A172 (cell line): ENCODE measurements at places on chromosomes 5 and 9. TPM values are rescaled to one million over a fixed set of nuclear protein-coding genes. Genes with fewer than 3 reads are reported as not detected.
A peak's percentile ranks its signal among the peaks of the same experiment; 100 is the strongest.

DNA sequence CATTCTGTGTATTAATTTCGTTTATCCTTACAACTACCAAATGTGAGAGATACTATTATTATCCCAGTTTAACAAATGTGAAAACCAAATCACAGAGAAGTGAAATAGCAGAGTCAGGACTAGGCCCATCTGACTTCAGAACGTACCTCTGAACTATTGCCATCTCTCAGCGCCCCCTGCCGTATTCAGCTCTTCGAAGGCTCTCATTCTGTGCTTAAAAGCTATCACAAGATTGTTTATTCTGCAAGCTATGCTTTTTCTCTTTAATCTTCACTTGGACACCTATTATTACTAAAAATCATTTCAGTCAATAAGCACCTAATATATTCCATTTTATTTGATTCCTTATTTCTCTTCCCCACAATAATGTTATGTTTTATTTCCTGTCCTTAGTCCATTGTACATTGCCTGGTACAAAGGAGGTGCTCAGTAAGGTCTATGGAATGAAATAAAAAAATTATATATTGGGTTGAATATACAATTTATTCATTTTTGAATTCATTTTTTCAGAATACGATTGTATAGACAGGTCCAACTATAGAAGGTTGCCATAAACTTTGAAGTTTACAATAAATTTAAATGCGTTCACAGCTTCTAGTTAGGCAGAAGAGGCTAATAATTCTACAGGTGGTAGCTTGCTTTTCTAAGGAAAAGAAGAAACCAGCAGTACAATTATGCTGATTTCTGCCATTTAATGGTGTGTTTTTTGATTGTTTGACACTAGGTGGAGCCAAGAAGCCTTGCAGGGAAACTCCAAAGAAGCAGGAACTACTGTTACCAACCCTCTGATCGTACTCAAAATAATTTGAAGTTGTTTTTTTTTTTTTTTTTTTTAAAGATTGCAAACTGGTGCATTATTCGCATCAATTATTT lies 202.2 kb upstream of the DMRTA1 start:
- DNase-seq, result no peak

- DNase-seq, result no peak
These were observed 6.4 kb downstream of the SPINK6 start for GRCh38 chr5:148209151-148209770.

DNA sequence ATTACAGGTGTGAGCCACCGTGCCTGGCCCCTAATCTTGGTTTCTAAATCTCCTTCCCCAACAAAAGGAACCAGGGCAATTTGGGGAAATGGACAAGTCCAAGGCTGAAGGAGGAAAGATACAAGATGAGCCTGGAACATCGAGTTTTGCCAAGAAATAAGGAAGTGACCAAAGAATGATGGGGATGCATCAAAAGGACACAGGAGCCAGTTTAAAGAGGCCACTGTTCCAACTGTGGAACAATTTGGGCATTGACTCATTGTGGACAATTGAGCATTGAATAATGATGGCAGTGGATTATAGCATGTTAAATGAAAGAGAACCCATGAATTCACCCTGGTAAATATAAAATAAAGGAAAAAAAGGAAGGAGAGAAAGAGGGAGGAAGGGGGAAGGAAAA lies 47.5 kb downstream of the DUSP1 start:
- no peak for DNase-seq

DNA sequence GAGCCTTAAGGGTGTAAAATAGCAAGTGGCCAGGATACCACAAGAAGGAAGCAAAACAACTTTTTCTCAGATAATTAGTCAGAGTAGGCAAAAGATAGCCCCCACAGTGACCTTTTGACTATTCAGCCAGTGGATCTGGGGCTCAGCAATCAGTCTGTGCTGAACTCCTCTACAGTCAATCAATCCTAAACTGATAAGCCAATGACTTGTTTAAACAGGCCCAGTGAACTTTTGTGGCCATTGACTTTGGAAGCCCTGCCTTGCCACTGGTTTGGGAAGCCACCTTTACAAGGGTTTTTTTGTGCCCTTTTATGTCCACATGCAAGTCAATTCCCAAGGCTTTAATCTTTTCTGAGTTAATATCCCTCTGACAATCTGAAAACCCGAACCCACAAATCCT lies 1565.0 kb upstream of the WWC1 start:
- no peak for DNase-seq

GRCh38 chr5:32639943-32640342 lies 54.6 kb downstream of the SUB1 start:
- DNase-seq, result peak; percentile 72

SMIM33 gene
- not detected in 2 replicates for total RNA-seq
